AG08395 (cell line): ENCODE measurements at places on chromosomes 12 and 14.

- DNase-seq = no peak
These were observed 13.9 kb upstream of the PPP4R3A start for GRCh38 chr14:91523972-91524371.

- no peak for DNase-seq
These were observed 48.4 kb downstream of the DCAF4 start for GRCh38 chr14:72974661-72975060.

- peak; percentile 20 for DNase-seq
These were observed 1.1 kb downstream of the SAV1 start for GRCh38 chr14:50666772-50667683.

DNA sequence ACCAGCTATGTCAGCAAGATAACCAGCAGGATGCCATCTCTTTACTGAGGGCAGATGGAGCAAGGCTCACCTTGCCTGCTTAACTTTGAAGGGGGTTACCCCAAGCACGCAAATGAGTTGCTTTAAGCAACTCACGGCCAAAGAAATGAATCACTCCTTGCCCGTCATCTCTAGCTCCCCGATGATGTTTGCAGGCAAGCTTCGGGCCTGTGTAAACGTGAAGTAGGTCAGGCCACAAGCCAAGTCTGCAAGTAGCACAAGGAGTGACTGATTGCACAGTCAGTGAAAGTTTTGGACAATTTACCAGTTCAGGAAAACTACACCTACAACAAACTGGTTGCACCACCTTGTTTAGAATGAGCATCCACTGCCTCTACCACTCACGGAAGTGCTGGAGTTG lies 699.7 kb upstream of the TBX3 start:
- no peak for DNase-seq

- DNase-seq = no peak
These were observed 40.2 kb downstream of the CACNA2D4 start for GRCh38 chr12:1878214-1878613.

DNA sequence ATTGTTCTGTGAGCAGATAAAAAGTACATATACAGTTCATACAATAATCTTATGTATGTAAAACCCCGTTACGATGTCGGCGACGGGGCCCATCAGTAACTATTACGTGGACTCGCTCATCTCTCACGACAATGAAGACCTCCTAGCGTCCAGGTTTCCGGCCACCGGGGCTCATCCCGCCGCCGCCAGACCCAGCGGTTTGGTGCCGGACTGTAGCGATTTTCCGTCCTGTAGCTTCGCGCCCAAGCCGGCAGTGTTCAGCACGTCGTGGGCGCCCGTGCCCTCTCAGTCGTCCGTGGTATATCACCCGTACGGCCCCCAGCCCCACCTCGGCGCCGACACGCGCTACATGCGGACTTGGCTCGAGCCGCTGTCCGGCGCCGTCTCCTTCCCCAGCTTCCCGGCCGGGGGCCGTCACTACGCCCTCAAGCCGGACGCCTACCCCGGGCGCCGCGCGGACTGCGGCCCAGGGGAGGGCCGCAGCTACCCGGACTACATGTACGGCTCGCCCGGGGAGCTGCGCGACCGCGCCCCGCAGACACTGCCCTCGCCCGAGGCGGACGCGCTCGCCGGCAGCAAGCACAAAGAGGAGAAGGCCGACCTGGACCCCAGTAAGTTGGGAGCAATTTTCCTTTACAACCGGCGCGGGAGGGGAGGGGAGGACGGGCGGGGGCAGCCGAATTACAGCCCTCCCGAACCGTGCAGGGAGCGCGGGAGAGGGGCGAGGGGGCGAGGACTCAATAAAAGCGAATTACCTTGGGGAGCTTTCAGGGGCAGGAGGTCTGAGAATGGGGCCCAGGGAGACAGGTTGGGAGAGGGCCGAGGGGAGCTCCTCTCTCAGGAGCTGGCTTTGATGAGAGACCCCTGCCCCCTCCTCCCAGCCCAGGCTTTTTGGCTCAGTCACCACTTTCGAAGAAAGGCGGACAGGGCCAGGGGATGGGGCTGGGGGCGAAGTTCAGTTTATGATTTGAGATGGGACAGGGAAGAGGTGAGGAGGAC lies at the start of gene HOXC9:
Gene HOXC9, plus strand, starts transcription at position 46 of the 999 bp plus-strand sequence. Its CDS starts 28 bp downstream, at position 74.
- DNase-seq = no peak

DNA sequence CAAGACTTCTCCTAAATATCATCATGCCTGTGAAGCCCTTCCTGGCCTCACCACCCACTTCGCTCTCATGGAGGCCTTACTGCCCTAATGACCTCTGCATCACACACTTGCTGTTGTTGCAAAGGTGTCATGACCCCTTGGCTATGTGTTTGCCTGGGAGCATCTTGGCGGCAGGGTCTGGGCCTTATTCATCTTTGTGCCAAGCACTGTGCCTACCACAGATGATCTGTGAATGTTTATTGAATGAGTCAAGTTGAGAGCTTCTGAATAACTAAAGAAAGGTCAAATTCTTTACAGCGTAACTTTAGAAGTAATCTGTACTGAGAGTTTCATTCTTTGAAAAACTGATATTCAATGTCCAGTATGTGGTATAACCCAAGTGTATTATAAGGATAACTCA lies 113.3 kb downstream of the TTC8 start:
- no peak for DNase-seq

GRCh38 chr12:57553343-57554202 lies 3.7 kb downstream of the KIF5A start:
- DNase-seq = no peak

GRCh38 chr12:102816816-102817434 lies 100.1 kb downstream of the PAH start:
- peak; percentile 57 for DNase-seq

DNA sequence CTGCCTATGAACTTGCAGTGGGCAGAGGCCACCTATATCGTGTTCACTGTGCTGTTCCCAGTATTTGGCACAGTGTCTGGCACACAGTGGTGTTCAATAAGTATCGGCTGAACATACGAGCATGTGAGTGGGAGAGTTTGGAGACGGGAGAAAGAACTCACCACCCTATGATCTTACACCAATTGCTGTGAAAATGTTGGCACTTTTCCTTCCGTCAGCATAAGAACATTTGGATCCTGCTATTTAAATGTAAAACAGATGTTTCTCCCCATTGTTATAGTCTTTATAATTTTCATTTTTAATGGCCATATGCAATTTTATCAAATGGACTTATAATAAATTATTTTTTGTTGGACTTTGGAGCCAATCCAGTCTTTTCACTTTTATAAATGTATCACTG lies 144.4 kb downstream of the EFCAB11 start:
- DNase-seq = peak; percentile 20

GRCh38 chr14:33120341-33120740 lies 181.7 kb downstream of the NPAS3 start:
- DNase-seq = peak; percentile 29

GRCh38 chr14:61090432-61091216 lies 109.6 kb downstream of the SLC38A6 start:
- DNase-seq = no peak

GRCh38 chr12:1575408-1576401 lies 18.7 kb downstream of the FBXL14 start:
- DNase-seq = no peak

GRCh38 chr14:75877292-75877691 lies 104.5 kb downstream of the TGFB3 start:
- DNase-seq = peak; percentile 53

- no peak for DNase-seq
These were observed 12.2 kb downstream of the DDX51 start for GRCh38 chr12:132131952-132132351.

DNA sequence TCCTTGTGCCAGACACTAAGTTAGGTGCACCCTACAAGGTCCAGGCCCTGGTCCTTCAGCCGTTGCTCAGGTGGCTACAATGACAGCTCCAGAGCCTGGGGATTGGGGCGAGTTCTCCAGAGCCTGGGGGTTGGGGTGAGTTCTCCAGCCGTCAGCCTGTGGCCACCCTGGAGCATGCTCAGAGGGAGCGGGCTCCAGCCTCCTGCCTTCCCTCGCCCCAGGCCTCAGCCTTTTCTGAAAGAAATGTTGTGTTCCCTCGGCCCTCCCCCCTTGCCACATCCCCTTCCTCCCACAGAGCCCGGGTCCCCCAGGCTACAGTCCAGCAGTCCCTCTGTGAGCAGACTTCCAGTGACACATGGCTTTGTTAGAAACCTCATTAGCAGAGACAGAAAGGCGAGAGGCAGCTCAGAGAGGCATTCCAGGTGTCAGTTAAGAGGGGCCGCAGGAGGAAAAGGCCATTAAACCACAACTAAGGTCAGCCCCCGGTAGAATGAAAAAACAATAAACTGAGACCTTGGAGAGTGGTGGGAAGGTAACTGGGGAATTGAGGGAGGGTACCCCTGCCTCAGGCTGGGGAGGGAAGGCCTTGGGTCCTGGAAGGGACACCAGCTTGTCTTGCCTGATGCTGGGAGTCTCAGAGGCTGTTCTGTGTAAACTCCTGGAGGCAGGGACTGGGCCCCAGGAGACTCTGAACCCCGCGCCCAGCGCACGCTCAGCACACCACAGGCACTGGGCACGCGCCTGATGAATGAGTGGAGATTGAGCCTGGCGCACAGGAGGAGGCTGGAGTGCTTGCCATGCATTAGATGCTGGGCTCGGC lies 23.1 kb upstream of the COL2A1 start:
- DNase-seq = no peak

GRCh38 chr12:58919231-58920101 lies 838 bp downstream of the LRIG3 start:
- peak; percentile 16 for DNase-seq

DNA sequence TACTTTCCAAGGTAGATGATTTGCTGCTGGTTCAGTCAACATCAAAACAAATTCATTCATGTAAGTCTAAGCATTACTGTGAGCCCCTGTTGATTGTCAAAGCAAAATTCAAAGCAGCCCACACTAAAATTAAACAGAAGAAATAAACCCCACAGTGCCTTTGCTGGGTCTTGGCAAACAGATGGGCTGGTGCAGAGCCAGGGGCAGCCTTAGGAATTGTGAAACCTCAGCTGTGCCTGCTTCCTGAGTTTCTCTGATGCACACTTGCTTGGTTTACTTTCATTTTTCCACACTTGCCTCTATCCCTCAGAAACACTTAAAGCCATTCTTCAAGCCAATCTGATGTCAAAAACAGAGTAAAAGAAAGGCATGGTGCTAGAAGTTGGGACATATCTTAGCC lies 6.6 kb upstream of the PLEKHG7 start:
- DNase-seq = peak; percentile 60

DNA sequence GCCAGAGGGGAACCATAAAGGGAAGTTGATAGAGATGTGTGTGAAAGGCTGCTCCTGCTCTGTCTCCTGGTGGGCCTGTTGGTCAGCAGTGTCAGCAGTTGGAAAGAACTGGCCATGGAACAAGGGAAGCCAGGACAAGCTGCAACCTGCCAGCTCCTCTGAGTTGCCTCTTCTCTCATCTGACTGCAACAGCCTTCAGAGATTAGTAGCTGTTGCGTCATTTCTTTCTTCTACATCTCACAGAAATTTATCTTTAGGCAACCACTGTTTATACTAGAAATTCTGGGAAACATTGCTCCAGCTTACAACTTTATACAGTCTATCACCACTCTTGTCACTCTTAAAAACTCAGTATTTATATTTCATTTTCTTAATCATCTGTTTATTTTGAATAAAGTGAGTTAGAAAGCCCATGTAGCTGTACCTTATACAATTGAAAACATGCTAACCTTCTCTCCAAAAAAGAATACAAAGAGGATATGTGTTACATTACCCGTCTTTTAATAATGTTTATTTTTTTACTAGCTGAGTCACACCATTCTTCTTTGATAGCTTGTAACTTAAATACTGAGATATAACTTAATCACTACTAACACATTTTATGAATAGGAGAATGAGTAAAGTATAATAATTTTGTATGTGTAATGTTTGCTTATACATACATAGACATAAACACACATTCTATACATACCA lies 224.2 kb downstream of the LRFN5 start:
- no peak for DNase-seq
